ENCODE measurements at places on chromosomes 2 and 18.

DNA sequence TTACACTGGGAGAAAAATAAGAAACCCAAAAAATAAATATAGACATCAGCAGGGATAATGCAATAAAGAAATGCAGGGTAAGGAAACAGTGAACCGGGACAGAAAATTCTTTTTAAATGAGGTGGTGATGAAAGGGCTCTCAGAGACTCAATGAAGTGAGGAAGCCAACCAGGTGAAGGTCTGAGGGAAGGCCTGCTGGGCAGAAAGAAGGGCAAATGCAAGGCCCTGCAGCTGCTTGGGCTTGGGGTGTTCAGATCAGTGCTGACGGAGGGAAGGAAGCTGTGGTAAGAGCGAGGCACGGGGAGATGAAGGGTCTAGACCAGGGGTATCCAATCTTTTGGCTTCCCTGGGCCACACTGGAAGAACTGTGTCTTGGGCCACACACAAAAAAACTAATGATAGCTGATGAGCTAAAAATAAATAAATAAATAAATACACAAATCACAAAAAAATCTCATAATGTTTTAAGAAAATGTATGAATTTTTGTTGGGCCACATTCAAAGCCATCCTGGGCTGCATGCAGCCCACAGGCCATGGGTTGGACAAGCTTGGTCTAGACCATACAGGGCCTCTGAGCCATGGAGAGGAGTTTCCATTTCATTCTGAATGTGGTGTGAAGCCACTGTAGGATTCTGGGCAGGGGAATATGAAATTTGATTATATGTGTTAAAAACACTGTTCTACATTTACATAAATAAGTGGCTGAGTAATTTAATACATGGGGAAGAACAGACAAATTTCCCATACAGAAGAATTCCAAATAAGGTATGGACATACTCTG is 96.3 kb upstream of the DNMT3A start:
- DNase-seq, result no peak

- DNase-seq, result no peak
Observed at GRCh38 chr2:25304321-25304720, 37.4 kb downstream of the DNMT3A start.

DNA sequence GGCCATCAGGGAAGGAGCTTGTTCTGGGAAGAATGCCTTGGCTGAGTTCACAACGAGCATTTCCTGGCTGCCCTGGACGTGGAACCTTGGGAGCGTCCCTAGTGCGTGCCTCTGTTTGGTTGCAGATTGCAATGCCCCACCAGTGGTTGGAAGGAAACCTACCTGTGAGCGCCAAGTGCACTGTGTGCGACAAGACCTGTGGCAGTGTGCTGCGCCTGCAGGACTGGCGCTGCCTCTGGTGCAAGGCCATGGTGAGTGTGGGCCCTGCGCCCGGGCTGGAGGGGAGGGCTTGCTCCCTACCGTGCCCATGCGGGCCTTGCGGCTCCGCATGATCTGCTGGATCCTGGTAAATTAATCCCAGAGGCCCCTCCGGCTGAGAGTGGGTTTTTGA is 81.9 kb downstream of the DGKD start:
- DNase-seq, result no peak

GRCh38 chr18:75113455-75113854 is 95.5 kb downstream of the PTGR3 start:
- DNase-seq, result no peak

GRCh38 chr2:234355808-234356365 is 141.0 kb downstream of the ARL4C start:
- DNase-seq, result no peak

DNA sequence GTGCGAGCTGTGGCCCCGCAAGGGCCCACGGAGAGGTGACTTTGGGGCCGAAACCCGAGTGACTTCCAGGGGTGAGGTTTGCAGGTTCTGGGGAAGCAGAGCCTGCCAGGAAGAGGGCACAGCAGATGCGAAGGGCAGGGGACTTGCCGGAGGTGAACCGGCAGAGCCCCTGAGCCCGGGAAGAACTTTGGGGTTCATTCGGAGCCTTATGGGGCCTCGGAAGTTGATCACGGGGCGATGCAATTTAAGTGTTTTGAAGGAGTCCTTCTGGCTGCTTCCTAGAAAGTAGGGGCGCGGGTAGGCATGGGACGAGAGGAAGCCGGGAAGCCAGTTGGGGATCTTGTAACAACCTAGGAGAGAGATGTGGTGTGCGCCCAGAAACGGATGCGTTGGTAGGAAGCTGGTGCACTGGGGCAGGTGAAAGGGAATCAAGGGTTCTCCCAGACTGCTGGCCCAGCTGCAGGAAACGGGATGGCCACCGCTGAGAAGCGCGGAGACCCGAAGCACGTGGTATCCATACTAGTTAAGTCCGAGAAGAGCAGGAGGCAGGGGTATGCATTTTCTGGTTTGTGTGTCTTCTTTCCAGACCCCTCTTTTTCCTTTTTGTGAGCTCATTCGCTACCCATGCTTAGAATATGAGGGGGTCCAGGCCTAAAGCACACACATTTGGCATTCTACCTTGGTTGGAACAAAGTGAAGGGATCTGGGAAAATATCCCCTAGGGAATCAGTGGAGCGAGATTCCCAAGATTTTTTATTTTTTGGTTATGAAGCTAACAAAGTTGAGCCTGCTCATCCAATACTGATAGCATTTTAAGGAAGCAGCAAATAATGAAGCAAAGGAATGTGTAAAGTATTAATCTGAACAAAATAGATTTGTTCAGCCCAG is 758 bp downstream of the SCLY start:
- no peak for DNase-seq

GRCh38 chr18:9951022-9951859 is 37.4 kb downstream of the VAPA start:
- no peak for DNase-seq

- no peak for DNase-seq
Observed at GRCh38 chr2:26571316-26571715, 69.8 kb downstream of the CIB4 start.

DNA sequence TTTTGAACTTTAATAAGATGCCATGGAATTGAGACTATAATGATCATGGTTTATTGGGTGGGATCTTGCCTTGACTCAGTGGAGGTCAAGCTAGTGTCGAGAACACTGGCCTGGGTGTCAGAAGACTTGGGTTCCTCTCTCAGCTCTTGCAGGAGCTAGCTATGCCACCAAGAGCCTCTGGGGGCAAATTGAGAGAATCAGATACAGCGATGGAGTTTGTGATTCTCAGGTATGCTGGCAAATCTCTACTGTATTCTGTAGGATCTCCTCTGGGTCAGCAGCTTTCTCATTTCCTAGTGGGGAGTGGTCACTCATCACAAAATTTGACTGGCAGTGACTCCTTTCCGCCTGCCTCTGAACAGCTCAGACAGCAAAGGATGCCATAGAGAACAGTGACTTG is 477.0 kb downstream of the RNF144A start:
- no peak for DNase-seq

DNA sequence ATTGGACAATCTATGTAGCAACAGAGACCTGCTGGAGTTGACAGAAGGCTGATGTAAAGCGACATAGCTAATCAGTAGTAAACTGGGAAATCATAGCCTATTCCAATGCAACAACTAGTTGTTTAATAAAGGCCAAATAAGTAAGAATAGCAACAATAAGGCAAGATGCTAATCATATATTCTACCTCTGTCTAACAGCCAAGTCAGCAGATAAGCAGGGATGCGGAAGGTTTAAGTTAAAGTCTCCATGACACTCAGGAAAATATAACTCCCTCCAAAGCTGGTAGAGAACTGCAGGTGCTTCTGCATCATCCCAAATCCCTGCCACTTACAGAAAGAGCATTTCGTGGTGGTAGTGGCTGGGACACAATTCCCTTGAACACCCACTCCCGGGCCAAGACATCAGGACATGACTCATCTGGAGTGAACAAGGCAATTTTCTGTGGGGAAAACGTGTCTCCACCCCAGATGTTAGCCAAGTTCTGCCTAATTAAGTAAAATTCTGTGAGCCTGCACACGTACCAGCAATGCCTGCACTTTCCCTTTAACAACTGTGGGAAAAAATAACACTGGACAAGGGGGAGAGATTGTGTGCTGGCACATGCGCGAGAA is 413.6 kb upstream of the ID2 start:
- DNase-seq, result no peak

GRCh38 chr18:41024792-41025191 is 930.2 kb upstream of the PIK3C3 start:
- no peak for DNase-seq

DNA sequence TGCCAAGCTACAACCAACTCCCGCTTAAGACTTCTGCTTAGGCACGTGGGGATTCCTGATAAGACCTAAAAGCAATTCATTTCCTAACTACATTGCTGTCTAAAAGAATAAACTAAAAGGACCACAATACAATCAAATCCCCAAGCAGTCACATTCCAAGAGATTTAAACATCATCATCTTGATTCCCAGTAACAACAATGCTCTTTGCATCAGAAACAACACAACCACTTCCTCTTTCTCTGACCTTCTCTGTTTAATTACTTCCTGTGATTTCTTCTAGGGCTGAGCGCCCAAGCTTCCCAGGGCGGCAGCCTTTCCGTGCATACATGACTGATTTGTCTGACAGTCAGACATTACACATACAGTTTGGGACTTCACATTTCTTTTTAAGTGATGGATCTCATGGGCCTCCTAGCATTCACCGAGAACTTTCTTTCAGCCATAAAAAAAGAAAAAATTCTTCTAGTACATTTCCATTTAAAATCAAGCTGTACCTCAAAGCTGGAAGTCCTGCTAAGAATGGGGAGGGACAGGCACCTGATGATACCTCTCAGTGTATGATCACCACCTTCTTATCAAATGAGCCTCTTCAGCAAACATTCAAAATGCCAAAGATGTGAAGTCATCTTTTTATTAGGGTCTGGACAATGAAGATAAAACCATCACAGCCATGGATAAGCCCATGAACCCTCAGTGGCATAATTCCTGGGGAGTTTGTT is 11.5 kb downstream of the SPRED2 start:
- no peak for DNase-seq

- no peak for DNase-seq
Observed at GRCh38 chr2:214674278-214674677, 135.2 kb downstream of the BARD1 start.

DNA sequence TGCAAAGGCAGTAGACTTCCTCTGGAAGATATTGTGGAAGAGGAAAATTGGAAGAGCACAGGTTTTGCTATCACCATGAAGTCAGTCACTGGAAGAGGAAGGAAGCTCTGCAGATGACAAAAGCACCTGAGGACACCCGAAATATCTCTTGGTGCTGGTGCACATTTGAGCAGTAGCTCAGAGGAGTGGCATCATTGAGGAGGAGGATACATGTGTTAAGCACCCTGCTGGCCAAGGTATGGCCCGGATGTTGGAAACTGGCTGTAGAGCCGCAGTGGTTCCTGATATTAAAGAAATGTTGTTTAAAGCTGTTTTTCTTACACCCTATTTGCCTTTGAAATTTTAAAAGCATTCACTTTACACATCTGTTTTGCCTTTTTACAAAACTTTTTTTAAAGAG is 32.7 kb upstream of the SCYGR2 start:
- no peak for DNase-seq

- no peak for DNase-seq
Observed at GRCh38 chr2:126507425-126507911, 148.5 kb upstream of the GYPC start.

- no peak for DNase-seq
Observed at GRCh38 chr18:49537232-49537896, 24.5 kb upstream of the LIPG start.

DNA sequence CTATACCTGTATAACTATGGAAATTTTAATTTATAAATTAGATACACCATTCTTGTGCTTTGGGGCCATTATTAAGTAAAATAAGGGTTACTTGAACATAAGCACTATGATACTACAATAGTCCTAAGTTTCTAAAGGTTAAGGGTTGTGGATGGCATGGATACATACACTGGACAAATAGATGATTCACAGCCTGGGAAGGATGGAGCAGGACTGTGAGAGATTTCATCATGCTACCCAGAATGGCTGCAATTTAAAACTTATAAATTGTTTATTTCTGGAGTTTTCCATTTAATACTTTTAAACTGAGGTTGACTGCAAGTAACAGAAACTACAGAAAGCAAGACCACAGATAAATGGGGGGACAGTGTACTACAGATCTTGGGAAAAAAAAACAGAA is 295.8 kb upstream of the ZNF804A start:
- no peak for DNase-seq

DNA sequence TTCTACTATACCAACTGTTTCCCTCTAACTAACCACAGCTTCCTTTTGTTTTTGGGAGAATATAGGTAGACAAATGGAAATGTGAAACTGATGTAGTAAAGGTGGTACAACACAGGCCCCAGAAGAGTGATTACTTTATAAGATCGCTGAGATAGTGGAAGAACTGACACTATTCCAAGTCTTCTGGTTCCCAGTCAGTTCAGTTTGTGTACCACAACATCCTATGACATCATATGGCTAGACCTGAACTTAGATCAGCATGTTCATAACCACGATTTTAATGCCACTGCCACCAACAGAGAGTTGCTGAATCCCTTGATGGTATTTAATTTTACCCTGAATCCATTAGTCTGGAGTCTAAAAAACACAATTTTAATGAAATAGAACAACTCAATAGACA is 328.9 kb downstream of the GPD2 start:
- no peak for DNase-seq

- no peak for DNase-seq
Observed at GRCh38 chr2:176885001-176885643, 327.5 kb upstream of the HNRNPA3 start.

GRCh38 chr2:167964650-167965413 is 282.6 kb downstream of the STK39 start:
- DNase-seq, result no peak

DNA sequence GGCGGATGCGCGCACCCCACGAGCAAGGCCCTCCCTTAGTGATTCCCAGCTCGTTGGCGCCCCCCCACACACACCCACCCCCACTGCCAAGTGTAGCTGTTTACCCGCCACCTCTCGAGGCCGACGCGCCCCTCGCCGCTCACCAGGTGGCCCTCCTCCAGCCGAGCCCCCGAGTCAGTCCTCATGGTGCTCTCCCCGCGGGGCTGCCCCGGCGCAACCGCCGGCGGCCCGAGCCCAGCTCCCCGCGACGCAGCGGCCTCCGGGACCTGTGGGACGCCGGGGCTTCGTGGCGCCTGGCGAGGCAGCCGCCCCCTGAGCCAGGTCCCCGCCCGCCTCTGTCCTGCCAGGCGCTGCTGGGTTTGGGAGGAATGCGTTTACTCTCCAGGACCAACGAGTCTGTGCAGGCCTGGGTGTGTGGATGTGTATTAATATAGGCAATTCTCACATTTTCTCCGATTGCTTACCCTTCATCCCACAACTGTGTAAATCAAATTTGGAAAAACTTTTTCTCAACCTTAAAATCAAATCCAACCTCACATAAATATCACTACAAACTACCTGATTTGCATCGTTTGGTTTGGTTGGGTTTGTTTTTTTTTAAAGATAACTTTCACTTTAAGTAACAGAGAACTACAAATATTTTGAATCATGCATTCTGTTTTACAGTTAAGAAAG is at the start of gene TMEM237:
TSS of gene TMEM237 (minus strand) at position 288 of the 675 bp plus-strand sequence. CDS start at position 185, 103 bp downstream.
- DNase-seq, result no peak

- no peak for DNase-seq
Observed at GRCh38 chr2:71939588-71940535, 207.8 kb downstream of the CYP26B1 start.

DNA sequence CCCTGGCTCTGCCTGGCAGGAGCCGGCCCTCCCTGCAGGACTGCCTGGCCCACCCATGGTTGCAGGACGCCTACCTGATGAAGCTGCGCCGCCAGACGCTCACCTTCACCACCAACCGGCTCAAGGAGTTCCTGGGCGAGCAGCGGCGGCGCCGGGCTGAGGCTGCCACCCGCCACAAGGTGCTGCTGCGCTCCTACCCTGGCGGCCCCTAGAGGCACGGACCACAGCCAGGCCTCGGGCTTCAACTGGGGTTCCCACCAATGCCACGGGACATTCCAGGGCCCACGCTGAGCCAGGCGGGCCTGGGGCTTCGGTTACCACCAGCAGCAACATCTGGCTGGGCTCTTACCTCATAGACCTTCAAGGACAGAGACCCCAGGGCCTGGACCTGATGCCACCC is 6.1 kb upstream of the GMPPA start:
- DNase-seq, result no peak
